ENCODE measurements at places on chromosomes 16 and 17. TPM values are rescaled to one million over a fixed set of nuclear protein-coding genes. Genes with fewer than 3 reads are reported as not detected.
A peak's percentile ranks its signal among the peaks of the same experiment; 100 is the strongest.

AATK gene
- polyA plus RNA-seq = 8.1 TPM

NUPR1 gene
- polyA plus RNA-seq = not detected

TMEM88 gene
- 23.7 TPM for polyA plus RNA-seq

FSCN2 gene
- polyA plus RNA-seq = not detected

SUPT6H gene
- 43.3 TPM for polyA plus RNA-seq

NLK gene
- polyA plus RNA-seq = 8.7 TPM

SMG6 gene
- polyA plus RNA-seq = 19.1 TPM

OMG gene
- 0.38 TPM for polyA plus RNA-seq

CACNG5 gene
- polyA plus RNA-seq = not detected

STX1B gene
- polyA plus RNA-seq = 0.78 TPM

ST6GALNAC1 gene
- polyA plus RNA-seq = 3.1 TPM

- peak; percentile 74 for DNase-seq
Measured at GRCh38 chr16:19114359-19115147, 789 bp downstream of the ITPRIPL2 start.

GRCh38 chr17:81090361-81091136 lies 55.6 kb downstream of the BAIAP2 start:
- no peak for DNase-seq

GRCh38 chr16:67243481-67243880 lies 3.8 kb downstream of the FHOD1 start:
- no peak for DNase-seq

GRCh38 chr16:19851476-19851875 lies 33.2 kb downstream of the GPRC5B start:
- no peak for DNase-seq

- no peak for DNase-seq
Measured at GRCh38 chr17:31015639-31016038, 44.8 kb downstream of the RNF135 start.

DNA sequence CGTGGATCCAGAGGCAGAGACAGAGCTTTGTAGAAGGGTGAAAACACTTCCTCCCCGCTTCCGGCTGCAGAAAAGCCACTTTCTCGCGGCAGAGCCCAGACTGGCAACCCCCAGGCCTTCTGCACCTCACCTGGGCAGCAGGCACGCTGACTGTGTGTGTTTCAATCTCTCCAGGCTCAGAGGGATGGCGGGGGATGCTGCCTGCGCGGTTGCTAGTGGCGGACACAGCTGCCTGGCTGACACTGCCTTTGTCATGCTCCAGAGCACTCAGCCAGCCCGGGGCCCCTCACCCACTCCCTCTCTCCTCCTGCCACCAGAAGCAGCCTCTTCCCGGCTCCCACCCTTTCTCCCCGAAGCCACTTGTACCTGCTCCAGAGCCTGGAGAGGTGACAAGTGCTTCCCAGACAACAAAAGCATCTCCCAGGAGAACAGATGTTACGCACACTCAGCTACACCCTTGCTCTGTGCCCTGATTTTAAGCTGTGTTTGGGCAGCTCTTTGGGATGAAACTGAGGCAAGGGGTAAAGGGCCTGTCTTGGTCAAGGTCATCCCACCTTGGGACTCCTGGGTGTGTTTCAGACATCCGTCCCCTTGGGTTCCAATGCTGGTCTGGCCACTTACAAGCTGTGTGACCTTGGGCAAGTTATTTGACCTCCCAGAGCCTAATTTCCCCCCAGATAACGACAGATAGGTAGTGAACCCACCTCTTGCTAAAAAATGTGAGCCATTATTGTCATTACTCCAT lies 9.2 kb upstream of the GLIS2 start:
- DNase-seq = no peak

- DNase-seq = no peak
Measured at GRCh38 chr17:50468304-50469207, at the start of gene CHAD. Gene CHAD, minus strand, starts transcription at chr17:50468880. Its CDS starts 67 bp downstream, at chr17:50468813.

GRCh38 chr16:21150375-21151001 lies at the start of gene DNAH3:
Gene DNAH3, minus strand, starts transcription at chr16:21150846. Its CDS starts 527 bp downstream, at chr16:21150319.
- no peak for DNase-seq

GRCh38 chr16:4318451-4318910 lies 2.6 kb downstream of the GLIS2 start:
- DNase-seq = no peak

- no peak for DNase-seq
Measured at GRCh38 chr17:77602062-77602746, 356.3 kb upstream of the TNRC6C start.

DNA sequence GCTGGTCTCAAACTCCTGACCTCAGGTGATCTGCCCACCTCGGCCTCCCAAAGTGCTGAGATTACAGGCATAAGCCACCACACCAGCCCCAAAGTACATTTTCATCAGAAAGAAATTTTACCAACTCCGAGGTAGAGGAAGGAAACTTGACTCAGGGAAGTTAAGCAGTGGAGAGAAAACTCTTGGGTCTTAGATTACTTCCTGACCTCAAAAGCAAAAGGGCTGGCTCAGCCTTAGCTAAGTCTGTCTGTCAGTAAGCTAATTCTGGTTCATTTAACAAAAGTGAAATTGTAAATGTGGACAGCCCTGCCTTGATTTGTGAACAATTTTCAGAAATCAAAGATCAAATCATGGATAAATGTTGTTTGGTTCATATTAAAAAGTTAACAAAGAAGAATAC lies 30.6 kb downstream of the MAP2K6 start:
- no peak for DNase-seq

DNA sequence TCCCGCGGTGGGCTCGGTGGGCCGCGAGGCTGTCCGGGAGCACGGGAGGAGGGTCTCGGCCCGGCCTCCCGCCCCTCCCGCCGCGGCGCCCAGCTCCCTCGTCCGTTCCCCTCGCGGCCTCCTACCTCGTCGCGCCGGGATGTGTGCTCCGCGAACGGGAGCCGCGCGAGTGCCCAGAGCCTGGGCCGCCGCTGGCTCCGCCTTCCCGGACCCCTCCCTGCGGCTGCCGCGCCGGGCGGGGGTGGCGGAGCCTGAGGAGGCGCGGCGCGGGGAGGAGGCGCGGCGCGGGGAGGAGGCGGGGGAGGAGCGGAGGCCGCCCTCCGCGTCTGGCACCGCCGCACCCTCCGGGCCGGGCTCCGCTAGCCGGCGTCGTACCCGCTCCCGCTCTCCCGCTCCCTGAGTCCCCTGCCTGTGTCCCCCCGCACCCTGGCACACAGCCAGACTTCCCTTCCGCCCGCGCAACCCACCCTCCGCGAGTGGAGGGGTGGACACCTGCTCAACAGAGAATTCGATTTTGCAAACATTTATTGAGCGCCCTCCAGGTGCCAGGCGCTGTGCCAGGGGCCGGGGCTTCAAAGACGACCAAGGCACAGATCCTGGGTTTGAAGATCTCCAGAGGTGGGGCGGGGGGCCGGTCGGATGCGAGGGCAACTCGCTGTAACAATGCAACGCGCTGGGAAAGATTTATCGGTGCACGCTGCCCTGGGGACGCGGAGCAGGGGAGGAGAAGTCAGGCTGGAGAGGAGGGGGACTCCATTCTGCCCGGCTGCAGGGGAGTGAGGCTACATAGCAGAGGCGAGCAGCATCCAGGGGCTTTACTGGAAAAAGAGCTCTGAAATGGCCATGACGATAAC lies at the start of gene MPP3:
Gene MPP3 (minus strand): TSS at position 171 of the 854 bp plus-strand sequence. CDS start 1,240 bp downstream, outside the sequence.
- peak; percentile 42 for DNase-seq

- DNase-seq = peak; percentile 32
Measured at GRCh38 chr17:63881935-63882601, at the start of gene GH2. Gene GH2, minus strand, starts transcription at chr17:63881944. Its CDS starts 143 bp downstream, at chr17:63881801.

GRCh38 chr17:79244665-79245064 lies 170.0 kb downstream of the ENGASE start:
- DNase-seq = no peak

- no peak for DNase-seq
Measured at GRCh38 chr17:47611372-47612350, 38.1 kb upstream of the KPNB1 start.

DNA sequence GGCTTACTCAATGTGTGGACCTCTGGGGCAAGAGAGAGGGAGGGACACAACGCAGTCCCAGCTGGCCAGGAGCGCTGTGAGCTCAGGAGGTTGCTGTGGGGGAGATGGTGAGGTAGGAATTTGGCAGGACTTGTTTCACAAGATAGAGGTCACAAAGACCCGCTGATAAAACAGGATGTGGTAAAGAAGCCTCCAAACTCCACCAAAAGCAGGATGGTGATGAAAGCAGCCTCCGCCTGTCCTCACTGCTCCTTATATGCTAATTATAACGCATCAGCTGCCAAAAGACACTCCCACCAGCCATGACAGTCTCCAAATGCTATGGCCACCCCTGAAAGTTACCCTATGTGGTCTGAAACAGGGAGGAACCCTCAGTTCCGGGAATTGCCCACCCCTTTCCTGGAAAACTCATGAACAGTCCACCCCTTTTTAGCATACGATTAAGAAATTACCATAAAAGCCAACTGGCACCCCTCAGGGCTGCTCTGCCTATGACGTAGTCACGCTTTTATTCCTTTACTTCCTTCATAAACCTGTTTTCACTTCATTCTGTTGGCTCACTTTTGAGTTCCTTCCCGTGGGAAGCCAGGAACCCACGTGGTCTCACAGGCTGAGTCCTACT lies 5.3 kb upstream of the EIF4A3 start:
- no peak for DNase-seq

- no peak for DNase-seq
Measured at GRCh38 chr17:44217738-44218343, 1.6 kb downstream of the UBTF start.

- DNase-seq = no peak
Measured at GRCh38 chr16:53085369-53085843, 30.6 kb downstream of the CHD9 start.

DNA sequence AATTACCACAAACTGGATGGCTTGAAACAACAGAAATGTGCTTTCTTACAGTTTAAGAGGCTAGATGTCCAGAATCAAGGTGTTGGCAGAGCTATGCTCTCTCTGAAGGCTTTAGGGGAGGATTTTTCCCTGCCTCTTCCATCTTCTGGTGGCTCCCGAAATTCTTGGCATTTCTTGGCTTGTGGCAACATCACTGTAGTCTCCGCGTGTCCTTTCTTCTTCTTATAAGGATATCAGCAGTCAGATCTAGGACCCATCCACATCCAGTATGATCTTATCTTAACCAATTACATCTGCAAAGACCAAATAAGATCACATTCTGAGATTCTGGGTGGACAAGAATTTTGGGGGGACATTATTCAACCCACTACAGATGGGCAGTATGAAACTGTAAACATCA lies 119.2 kb upstream of the PMFBP1 start:
- no peak for DNase-seq

GRCh38 chr16:83948914-83949723 lies 3.9 kb upstream of the OSGIN1 start:
- DNase-seq = no peak

GRCh38 chr16:87216841-87217275 lies 100.3 kb downstream of the C16orf95 start:
- DNase-seq = no peak

GRCh38 chr16:70576431-70577255 lies 53.0 kb downstream of the SF3B3 start:
- DNase-seq = no peak

GRCh38 chr17:42783062-42783790 lies 2.8 kb downstream of the WNK4 start:
- no peak for DNase-seq

DNA sequence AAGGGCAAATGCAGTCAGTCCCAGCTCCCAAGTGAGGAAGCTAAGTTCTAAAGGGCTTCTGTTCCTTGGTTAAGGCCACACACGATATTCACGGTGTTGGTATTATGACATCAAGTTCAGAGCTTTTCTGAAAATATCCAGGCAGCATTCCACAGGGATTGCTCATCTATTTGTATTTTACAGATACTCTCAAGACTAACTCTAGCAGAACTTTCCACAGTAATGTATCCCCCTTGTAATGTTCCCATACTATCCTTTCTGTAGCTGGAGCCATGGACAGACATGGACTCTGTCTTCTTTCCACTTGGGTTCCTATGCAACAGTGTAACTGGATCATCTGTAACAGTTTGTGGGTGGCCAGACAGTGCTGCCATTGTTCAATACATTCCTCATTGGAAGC lies 13.5 kb downstream of the SDR42E1 start:
- no peak for DNase-seq

GRCh38 chr17:49227436-49228261 lies 2.9 kb downstream of the PHOSPHO1 start:
- DNase-seq = peak; percentile 66

GRCh38 chr16:49635591-49636581 lies 220.0 kb downstream of the ZNF423 start:
- DNase-seq = no peak

DNA sequence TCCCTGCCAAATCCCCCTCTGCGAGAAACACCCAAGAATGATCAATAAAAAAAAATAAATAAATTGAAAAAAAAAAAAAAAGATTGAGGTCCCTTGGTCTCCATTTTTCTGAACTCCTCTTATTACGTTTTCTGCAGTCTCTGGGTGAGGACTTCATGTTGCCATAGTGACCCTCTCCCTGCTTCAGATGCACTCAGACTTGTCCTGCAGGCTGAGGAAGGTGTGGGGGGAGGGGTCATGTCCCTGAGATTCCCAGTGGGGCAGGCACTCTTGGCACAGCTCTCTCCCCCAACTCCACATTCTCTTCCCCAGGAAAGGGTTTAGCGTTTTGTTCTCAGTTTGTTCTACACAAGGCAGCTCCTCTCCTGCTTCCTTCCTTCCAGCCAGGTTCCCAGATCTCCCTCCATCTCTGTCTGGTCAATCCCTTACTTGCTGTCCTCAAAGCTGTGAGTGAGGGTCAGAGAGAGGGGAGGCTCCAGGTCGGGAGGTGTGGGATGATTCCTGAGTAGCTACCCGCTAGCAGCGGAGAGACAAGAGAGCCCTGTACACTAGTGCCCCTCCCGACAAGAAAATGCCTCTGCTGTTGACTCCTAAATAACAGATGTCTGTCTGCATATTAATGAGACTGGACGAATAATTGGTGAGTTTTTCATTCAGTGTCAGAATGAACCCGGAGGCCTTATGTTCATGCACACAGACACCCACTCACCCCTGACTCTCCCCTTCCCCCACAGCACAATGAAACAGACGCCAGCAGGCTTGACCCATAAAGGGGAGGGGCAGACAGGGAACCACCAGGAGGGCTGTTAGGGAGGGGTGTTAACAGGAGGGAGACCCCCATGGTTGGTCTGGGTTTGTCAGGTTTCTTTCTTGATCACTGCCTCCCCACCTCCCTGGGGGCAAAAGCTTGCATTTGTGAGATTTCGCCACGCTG lies 9.2 kb downstream of the RND2 start:
- no peak for DNase-seq

DNA sequence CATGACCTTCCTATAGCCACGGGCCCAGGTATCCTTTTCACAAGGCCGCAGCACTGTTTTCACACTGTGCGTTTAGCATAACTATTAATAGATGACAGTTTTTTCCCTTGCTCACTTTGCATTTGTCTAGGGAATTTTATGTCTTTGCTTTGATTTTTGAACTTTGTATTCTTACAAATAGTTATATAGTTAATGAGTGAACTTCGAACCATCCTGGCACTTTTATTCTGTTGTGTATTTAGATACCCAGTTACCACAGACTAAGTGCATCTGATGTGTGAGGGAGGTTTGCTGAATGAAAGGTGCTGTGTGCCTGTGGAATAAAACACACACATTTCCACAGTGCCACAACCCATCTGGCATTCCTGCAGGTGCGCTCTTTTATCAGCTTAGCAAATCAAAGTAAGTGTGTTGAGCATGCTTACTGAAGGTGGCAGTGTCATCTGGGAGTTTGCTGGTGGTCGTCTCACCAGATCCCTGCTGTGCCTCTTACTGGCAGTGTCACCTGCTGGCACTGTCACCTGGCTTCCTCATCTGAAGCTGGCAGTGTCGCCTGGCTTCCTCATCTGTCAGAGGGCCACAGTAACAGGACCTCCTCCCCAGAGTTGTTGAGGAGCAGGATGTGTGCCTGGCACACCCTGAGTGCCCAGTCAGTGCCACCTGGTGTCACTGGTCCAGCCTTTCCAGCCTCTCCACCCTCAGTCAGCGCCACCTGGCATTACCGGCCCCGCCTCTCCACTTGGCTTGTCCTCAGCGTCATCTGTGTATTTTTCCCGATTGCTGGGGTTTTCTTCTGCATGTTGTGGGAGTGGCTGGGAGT lies 37.6 kb downstream of the USP10 start:
- DNase-seq = no peak
